ENCODE measurements at places on chromosomes 16 and 17. TPM values are rescaled to one million over a fixed set of nuclear protein-coding genes. Genes with fewer than 3 reads are reported as not detected.
A peak's percentile ranks its signal among the peaks of the same experiment; 100 is the strongest.

DNA sequence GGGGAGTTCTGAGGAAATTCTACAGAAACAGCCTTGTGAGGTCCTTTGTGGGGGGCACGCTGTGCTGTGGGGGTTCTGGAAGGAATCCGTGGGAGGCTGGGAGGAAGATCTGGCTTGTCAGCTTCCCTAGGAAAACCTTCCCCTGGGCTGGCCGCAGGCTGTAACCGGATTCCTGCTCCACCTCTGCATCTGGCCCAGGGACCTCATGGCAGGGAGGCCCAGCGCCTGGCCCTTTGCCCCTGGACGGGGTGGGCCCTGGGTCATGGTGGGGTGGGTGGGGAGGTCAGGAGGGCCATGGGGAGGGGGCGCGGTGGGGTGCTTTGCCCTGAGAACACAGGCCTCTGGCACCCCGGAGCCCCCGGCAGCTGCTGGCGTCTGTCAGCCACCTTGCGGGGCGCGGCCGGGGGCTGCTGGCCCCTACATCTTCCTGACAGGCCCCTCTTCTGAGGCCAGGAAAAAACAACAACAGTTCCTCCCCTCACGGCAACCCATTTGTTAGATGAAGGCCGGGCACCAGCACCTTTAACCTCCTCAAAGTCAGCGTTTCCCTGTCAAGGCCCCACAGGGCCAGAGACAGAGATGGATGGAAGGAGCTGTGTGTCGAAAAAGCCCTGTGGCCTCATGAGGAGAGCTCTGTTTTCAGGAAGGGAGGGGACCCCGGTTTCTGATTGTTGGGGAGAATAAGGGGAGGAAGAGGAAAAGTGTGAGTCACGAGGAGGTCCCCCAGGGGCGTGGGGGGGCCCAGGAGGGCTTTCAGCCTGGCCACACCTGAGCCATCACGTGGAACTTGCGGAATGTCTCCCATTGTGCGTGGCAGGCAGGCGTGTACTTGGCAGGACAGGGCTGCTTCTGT lies 3.6 kb upstream of the MEOX1 start:
- DNase-seq = no peak

DNA sequence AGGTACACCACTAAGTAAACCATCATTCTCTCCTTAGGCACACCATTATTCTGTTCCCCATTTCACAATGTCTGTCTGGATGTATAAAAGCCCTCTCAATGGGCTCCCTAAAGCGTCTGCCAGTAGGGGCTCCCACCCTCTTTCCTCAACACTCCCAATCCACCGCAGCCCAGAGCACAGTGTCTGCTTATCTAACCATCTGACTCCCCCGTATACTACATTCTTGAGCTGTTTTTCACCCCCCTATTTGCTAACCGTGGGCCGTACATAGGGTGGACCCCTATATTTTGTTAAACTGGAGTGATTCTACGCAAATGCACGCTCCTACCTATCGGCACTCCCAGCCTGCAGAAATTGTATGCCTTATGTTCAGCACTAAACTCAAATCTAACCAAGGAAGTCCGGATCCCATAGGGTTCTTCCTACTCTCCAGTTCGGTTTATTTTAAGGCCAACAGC lies 685 bp upstream of the PSMD3 start:
- peak; percentile 30 for DNase-seq

GRCh38 chr17:29567554-29568330 lies 759 bp upstream of the TP53I13 start:
- DNase-seq = peak; percentile 59

DNA sequence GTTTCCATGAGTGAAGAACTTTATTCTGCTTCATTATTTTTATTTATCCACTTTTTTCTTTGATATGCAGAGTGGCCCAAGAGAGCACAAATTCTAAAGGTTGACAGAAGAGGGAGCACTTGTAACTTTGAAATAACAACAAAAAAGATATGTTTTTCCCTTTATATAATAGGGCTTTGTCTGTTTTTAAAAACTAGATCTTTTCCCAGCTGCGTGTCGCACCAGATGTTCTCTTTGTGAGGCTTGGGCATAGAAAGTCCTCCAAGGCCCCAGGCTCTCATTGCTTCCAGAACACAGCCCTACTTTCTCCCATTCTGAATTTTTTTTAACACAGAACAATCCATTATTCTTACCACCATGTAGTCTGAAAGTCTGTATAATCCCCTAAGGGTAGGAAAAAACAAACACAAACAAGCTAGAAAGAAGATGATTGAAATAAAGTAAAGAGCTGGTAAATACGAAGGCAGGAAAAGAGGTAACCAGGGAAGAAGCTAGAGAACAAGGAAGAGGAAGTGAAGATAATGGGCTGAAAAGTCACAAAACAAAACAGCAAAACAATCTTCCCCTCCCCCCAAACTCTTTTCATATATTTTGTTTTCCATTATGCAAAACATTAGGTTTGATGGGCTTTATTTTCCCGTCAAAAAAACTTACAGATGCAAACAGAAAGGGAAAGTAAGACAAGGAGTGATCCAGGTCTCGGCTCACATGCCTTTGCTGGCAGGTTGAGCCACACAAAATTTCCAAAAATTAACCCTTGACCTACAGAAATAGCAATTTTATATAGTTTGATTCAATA lies 160.4 kb downstream of the ABCA8 start:
- peak; percentile 26 for DNase-seq

Gene G6PC1
- total RNA-seq = not detected

Gene SMYD4
- 13.6 TPM for total RNA-seq

Gene TPPP3
- not detected for total RNA-seq

Gene PSME3IP1
- total RNA-seq = 100 TPM
